ENCODE measurements at places on chromosomes 7 and 10.

DNA sequence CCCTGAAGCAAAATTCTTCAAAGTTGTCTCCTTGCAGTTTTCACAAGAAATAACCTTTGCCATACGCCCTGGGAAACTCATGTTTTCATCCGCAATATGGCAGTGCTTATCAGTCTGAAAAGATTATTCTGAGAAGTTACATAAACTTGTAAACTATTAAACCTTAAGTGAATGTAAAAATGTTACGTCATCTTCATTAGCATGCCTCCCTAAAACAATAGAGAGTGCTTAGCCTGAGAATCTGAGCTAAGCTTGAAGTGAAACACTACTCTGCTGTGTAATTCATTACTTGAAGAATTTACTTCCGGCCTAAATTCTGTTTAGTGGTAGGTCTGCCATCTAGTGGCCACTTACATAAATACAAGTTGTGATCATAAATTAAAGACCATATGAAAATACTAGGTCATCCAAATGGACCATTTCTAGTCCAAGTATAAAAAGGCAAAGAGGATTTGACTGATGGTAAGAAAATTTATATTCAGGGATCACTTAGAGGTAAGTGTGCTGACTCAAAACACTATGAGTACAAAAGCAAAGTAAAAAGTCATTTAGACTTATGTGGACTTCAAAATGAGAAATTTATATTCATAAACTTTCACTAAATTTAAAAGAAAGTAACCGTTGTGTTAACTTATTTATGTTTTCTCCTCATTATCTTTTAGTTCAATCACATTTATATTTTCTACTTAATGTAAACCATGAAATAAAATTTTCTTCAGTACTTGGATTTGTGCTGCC, 745.1 kb upstream of the LRRTM3 start:
- peak; percentile 31 for DNase-seq

GRCh38 chr7:138657854-138658386, 43.2 kb downstream of the SVOPL start:
- DNase-seq: no peak

DNA sequence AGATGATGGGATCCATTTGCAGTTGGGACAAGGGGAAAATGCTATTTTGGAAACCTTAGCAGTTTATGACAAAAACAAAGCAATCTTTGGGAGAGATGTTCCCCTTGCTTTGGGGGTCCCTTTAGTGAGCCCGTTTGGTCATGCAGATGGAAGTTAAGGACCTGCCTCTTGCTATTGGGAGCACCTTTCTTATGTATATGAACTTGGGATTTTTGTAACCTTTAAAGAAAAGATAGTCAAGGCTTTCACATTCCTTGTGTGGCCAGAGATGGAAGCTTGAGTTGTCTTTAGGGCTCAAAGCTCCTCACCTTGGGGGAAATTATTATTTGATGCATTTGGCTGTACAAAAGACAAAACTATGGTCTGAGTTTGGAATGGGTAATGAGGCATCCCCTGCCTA, 179.0 kb upstream of the PLPP4 start:
- no peak for DNase-seq

DNA sequence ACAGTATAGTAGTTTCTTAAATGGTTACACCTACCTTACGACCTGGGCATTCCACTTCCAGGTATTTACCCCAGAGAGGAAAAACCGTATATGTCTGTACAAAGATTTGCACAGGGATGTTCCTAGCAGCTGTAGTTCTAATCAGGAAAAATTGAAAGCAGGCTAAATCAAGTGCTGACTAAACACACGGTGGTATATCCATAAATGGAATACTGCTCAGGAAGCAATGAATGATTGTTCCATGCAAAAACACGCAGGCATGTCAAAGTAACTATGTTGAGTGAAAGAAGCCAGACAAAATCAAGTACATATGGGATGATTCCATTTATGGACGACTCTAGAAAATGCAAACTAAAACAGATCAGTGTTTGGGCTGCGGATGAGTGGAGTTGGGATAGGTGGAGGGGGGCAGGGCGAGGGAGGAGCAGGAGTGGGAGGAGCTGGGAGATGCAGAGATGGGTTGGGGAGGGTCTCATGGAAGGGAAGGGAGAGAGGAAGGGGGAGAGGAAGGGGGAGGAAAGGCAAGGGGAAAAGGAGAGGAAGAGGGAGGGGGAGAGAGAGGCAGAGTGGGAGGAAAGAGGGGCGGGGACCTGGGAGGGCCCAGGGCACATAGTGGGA, 484 bp upstream of the MSRB2 start:
- peak; percentile 52 for DNase-seq

DNA sequence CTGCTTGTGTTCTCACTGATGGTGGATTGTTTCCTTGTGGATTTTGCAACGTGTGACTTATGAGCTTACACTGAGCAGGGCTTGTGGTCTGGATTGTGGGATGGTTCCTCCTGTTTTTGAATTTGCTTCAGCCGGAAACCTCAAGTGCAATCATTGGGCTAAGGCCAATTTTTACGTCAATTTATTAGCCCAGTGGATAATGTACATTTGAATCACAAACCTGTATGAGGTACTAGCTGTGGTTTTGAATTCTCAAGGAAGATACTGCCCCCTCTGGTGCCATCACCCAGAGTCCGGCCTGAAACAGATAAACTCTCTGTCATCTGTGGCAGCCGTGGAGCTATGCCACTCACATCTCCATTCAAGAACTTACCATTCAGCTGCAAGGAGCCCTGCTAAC, 7.3 kb upstream of the ZNF777 start:
- no peak for DNase-seq

GRCh38 chr7:158109364-158110033, 478.1 kb downstream of the PTPRN2 start:
- DNase-seq: no peak

DNA sequence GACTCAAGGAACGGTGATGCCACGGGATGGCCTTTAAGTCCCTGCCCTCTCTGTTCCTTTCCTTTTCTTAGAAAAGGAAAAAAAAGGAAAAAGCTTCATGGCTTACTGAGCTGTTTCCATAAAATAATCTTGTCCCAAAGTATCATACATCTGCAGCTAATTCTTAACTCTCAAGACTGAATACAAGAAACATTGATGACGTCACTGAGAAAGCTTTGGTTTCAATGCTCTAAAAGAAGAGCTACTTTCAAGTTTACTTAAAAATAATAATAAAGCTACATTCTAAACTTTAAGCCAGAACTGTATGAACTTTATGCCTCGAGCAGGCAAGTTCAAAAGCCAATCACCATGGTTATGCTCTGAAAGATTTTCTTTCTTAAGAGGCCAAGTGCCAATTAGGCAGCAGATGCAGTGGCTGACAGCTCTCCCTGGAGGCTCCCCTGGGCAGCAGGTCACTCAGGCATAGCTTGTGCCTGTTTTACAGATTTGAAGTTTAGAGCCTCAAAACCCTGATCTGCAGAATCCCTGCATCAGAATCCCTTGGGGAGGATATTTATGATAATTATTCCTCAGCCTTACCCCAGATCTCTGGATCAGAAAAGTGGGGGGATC, 165.0 kb downstream of the CHN2 start:
- no peak for DNase-seq

- DNase-seq: no peak
Measured at GRCh38 chr10:75464478-75465449, 33.3 kb downstream of the LRMDA start.

DNA sequence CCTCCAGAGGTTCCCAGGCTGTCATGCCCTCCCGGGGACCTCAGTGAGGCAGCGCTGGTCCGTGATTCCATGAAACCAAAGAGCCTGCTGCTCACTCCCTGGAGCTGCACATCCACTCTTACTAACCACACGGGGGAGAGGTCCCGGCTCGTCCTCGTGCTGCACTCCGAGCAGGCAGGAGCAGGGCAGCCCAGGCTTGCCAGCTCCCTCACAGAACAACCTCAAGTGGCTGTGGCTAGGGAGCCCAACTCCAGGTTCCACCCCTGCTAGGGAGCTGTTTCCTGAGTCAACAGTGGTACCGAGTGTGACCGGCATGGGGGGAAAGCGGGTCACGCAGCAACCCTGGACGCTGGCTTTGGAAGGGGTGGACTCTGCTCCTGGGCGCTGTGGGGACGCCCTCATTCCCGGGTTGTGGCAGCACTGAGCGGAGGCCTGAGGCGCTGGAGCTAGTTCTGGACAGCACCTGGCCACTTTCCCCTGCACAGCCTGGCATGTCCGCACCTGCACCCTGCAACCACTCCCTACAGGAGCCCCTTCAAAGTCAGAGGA, 27.9 kb upstream of the PPP2R2D start:
- no peak for DNase-seq

DNA sequence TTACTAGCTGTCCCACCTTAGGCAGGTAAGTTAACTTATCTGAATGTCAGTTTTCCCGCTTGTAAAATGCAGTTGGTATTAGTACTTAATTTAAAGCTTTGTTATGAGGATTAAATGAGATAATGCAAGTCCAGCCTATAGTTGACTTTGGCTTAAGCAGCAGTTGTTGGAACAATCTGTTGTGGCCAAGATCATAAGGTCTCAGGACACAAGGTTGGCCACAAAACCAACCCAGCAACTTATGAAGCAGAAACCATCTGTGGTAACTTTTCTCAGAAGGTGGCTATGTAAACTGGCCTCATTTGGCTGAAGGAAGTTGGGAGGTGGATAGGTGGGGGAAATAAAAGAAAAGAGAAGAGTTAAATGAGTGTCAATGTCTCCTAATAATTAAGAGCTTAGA, 29.4 kb downstream of the ENTPD1 start:
- DNase-seq: no peak

DNA sequence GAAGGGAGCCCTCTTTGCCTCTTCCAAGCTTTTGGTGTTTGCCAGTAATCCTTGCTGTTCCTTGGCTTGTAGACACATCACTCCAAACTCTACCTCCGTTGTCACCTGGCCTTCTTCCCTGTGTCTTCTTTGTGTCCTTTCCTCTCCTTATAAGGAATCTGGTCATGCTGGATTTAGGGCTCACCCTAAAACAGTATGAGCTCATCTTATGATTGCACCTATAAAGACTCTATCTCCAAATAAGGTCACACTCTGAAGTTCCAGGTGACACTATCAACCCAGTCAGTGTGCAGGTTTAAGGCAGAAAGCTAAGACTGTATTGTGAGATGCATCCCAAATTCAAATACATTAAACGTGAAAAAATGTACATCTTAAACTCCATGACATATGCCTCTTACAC, 49.0 kb upstream of the ZRANB1 start:
- no peak for DNase-seq

GRCh38 chr10:18829259-18829658, 170.0 kb downstream of the ARL5B start:
- no peak for DNase-seq

DNA sequence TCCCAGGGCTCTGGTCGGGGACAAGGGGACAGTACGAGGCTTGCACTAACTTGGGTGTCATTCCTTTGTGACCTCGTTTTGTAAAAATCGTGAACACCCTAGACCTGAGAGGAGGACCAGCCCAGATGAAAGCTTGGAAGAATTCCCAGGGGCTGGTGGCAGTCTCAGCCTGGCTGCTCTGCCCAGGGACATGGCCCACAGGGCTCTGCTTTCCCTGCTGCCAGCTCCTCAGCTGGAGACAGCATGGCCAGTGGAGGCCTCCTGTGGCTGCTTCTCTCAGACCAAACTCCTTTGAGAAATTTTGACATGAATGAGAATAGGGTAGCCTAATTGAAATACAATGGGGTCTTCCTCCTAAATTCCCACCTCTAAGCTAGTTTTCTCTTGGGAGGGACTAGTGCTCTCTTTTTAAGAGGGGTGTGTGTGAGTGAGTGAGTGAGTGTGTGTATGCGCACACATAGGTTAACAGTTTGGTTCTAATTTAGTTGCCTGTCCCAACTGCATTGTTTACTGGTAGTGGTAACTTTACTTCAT, 140.3 kb upstream of the EFCAB10 start:
- DNase-seq: no peak

GRCh38 chr7:122600630-122601029, 98.3 kb downstream of the RNF133 start:
- no peak for DNase-seq

DNA sequence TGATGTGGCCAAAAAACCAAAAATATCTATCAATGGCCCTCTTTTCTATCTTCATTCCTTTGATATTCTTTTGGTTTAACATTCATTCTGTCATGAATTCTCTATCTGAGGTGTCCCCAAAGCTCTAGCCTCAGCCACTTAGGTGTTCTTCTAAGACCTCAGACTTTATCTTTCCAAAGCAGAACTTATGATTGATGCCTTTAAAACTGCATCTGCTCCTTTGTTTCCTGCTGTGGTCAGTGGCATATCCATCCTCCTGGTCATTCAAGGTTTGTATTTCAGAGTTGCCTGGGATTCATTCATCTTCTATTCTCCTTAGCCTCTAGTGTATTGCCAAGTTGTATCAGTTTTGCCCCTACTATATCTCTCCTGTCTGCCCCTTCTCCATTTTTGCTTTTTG, 30.6 kb downstream of the FHIP2A start:
- no peak for DNase-seq

- DNase-seq: no peak
Measured at GRCh38 chr7:98976396-98977185, 98.3 kb downstream of the TRRAP start.

DNA sequence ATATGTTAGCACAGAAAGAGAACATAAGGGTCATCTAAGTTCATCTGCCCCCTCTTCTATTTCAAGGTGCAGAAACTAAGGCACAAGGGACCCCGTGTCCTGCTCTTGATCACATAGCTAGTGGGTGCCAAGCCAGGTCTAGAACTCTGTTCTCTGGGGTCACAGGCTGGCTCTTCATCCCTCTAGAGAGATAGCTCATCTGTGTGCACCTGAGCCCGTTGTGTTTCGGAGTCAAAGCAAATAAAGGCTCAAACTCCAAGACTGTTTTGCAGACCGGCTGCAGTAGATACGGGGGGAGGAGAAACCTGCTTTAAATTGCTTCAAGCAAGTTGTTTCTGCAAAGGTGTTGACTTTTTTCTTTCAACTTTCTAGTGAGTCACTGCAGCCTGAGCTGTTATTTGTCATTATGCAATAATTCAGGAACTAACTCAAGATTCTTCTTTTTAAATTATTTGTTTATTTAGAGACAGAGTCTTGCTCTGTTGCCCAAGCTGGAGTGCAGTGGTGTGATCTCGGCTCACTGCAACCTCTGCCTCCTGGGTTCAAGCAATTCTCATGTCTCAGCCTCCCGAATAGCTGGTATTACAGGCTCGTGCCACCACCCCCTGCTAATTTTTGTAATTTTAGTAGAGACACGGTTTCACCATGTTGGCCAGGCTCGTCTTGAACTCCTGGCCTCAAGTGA, 6.5 kb downstream of the BLVRA start:
- DNase-seq: no peak

DNA sequence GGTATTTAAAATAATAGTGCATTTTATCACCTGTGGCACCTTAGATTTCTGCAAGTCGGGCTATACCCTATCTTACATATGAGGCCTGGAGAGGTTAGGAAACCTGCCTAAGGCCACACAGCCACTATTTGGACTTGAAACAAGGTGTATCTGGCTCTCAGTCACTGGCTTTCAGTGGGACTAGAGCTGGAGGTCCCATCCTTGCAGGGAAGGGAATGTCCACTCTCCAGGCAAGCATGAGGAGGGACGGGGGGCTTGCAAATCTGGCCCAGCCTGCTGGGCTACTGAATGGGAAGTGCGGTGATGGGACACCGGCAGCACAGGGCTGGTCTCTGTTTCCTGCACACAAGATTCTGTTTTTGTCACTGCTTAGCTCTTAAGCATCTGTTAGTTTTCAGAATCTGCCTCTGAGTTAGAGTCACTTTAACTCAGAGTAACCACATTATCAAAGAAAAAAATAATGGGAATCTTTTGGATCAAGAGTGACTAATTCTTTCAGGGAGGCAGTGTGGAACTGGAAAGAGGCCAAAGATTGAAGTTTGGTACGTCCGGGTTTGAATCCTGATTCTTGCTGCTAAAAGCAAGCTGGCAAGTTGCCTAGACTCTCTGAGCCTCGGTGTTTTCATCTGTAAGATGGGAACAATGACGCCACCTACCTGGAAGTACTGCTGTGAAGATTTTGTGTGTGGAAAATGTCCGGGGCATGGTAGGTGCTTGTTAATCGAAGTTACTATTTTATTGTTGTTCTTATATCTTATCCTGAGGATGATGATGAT, 33.8 kb upstream of the HABP2 start:
- no peak for DNase-seq

All from NCI-H774 (cell line).